Natural killer cell (primary cell): ENCODE measurements at places on chromosomes 5 and 9.

DNA sequence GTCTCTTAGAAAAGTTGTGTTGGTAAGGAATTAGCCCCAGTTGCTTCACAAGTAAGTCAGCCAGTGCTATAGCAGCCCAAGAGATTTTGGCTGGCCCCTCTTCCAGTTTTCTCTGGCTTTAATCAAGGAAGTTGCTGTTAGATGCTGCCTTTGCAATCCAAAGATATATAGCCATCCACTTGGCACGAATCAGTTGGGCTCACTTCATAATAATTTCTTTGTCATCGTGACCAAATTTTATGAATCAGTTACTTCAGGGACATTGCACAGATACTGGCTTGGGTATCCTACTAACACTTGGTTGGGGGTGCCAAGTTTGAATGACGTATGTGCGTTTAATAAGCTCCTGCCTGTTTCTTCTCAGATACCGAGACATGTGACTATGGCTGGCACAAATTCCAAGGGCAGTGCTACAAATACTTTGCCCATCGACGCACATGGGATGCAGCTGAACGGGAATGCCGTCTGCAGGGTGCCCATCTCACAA, 81.5 kb downstream of the VCAN start:
- DNase-seq, result no peak

- DNase-seq, result no peak
These were observed 215.8 kb downstream of the HSPA4 start for GRCh38 chr5:133267601-133268000.

GRCh38 chr5:139640421-139641115, 7.6 kb upstream of the CXXC5 start:
- no peak for DNase-seq

GRCh38 chr5:95406426-95407090, 15.4 kb downstream of the FAM81B start:
- DNase-seq, result no peak

DNA sequence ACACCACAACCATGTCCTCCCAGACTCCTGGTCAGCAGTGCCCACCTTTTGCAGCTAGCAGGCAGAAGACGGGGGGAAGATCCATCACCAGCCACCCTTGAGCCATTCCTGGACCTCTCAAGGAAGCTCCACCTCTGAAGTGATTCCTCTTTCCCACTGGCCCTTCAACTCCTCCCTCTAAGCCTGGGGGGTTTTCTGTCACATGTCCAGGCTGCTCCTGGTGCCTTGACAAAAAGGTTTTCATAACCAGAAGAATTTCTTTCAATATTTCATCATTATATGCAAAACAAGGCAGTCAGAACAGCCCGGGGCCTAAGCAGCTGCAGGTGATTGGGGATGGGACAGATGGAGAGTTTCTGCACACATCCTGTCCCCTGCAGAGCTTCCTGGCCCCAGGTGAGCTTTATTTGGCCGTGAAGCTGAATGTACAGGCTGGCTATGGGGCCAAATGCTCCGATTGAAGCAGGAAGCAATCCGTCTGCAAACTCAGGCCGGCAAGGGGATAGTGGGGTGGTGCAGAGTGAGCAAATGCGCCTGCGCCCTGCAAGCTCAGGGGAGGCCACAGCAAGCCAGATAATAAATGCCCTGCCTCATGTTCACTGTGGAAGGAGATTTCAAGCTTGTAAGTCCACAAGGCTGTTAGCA, 173.5 kb downstream of the C5orf15 start:
- DNase-seq, result no peak

DNA sequence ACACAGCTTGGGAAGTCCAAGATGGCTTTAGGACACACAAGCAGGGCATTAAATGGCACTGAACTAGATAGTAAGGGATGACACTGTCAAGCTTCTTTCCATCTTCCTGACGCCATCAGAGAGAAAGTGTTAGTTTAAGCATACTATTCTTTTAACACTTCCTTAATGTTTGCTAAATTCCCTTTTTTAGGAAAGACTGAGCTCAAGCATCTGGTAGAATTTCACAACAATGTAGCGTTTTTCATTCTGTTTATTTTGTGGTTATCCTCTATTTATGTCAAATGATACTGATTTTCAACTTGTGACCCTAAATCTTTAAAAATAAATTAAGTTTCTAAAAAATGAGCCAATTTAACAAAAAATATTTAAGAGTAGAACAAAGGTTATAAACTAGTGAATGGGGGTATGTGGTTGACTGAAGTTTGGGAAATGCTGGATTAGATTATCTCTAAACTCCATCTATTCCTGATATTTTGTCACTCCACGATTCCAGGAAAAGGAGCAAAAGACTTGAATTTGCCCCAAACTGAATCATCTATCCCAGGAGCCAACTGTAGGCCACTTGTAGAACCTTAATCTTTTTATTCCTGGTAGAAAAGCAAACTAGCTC, 147.4 kb upstream of the KLF9 start:
- no peak for DNase-seq

- no peak for DNase-seq
These were observed 591.0 kb upstream of the DMAC1 start for GRCh38 chr9:8390571-8390970.

GRCh38 chr9:15286161-15286821, 20.7 kb downstream of the TTC39B start:
- DNase-seq, result no peak

DNA sequence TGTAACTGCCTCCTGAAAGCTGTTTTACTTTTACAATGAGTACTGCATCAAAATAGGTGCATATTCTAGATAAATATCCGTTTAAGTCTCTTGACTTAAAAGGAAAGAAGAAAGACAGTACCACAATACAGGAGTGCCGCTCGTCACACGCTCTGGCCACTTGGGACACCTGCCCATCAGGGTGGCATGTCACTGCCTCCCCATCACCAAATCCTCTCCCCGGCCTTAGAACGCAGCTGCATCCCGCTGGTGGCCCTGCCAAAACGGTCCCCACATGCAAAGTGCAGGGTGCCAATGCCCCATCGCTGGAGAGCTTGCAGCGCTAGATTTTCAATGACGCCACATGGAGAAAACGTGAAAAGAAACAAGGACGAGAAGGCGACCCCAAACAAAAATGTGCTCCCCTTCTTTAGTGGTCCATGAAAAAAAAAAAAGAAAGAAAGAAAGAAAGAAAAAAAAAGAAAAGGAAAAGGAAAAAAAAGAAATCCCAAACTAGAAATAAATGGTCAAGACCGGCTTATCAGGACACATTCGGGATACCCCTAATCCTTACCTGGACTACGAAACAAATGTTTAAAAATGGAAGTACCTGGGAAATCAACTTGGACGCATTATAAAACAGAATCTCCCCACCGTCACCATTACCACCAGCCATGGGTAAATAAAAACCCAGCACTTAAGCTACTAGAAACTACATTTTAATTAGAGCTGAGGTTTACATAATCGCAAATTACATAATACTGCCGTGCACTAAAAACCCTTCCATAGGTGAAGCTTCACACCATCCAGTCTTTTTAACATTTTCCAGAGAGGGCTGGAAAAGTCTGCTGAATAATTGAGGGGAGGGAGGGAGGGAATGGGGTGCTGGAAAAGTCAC, 1.0 kb downstream of the ANKH start:
- no peak for DNase-seq

GRCh38 chr5:119411361-119412278, 40.7 kb upstream of the HSD17B4 start:
- peak; percentile 21 for DNase-seq

DNA sequence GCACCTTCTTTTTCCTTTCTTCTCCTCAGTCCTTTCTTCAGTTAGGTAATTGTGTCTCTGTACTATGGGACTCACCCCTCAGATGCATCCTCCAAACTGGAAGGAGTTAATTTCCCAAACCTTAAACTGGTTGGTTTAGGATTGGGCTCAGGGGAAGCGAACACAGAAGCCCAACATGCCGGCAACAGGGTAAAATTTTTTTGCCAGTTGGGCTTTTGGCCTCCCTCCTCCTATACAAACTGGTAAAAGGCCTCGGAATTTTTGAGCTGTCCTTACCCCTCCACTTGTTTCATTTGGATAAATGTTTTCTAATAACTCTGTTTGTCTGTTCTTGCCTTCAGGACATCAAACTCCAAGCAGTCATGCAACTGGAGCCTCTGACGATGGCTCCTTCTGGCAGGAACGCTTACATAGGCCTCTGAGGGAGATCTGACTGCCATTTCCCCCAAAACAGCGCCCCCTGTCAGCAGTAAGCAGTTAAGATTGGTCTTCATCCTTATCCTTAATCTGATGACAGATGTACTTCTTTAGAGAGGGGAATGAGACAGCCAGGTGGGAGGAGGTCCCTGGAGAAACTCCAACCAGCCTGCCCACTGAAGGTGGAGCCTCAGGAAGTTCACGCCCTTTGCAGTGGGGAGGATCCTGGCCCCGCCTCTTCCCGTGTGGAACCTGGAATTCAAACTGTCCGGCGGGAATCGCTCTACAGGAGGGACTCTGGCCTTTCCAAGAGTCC, 57.8 kb upstream of the SPINK5 start:
- no peak for DNase-seq

DNA sequence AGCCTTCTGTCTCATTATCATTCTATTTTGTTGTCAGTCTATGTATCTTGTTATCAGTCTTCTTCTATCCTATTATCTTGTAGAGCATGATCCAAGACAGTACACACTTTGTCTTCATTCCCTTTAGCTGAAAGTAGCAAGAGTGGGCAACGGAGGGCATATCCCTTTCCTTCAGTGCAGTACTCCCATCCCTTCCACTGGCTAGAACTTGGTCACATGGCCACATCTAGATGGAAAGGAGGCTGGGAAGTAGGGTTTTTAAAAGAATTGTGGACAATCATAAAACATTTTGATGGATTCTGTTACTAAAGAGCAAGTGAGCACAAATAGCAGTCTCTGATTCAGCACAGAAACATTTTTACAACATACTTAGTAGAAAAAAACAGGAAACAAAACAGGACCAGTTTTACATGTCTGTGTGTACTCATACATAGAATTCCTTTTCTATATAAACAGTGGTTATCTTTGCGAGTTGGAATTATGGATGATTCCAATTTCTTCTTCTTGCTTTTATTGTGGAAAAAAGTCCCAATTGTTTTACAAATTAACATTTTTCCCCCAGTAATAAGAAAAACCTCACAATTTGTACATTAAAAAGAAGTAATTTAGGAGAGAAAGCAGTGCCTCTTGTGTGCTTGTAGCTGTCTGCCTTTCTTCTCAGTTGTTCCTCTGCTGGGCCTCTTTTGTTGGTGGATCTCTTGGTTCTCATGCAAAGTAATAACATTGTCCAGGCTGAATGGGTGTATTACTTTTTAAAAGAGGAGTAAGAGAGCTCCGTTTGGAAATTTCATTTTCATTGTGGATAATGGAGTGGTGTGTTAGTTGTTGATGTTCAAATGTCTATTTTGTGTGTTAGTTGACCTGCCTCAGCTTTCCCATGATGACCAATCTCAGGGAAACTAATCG, 410.9 kb upstream of the TRPC7 start:
- DNase-seq, result no peak

DNA sequence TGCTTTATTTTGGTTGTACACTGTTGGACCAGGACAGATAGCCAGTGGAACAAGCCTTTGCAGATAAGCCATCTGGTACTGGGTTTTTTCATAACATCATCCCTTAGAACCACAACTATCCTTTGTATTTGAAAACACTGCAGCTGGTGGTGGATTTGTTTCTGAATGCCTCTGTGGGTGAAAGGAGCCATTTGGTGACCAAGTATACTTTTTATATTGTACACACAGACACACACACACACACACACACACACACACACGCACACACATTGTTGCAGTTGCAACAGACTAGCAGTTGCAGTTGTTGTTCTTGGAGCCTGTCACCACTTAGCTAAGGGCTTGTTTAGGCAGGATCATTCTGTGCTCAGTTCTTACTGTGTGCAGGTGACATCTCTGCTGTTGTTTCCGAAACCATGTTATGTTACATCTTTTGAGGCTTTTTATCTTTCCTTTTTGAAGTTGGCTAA, 22.9 kb upstream of the CAVIN4 start:
- DNase-seq, result no peak

GRCh38 chr5:62812621-62813255, 234.1 kb downstream of the LRRC70 start:
- no peak for DNase-seq

DNA sequence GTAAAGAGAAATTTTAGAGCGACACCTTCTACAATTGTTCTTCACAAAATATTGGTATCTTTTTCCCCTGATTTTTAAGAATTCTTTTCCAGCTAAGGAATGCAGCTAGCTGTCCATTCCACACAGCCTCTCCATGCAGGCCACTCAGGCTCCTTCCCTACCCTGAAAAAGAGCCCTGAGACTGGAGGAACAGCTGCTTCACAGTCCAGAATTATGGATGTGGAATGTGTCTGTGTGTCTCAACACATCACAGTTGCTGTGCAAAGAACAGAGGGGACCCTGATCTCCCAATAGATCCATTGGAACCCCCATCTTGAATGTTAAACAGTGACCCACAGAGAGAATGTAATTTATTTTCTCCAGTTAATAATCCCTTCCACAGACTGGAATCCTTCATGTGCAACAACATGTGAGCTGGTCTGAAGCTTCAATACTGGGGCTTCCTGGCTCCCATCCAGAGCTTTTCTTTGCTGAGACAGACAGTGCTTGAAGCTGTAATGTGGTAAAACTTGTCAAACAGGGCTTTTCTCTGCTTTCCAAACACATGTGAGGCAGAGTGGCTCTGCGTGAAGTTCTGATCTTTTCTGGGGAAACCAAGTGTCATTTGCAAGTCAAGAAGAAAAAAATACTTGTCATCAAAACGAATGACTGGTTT, 53.3 kb upstream of the SMC5 start:
- no peak for DNase-seq

DNA sequence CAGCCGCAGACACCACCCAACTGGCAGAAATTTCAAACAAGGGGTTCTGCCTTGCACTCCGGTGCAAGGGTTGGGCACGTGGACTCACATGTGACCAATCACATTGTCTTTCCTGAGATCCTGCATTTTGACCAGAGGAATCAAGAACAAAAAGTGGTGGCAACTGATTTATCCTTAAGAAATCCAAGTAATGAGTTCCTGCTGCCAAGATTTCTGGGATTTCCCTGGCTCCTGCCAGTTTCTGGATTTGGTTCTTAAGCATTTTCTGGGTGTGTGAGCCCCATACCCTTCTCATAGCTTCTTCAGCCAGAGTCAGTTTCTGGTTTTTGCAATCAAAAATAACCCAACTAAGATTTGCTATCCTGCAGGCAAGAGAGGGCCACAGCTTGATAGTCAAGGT, 17.4 kb upstream of the KCNIP1 start:
- no peak for DNase-seq

DNA sequence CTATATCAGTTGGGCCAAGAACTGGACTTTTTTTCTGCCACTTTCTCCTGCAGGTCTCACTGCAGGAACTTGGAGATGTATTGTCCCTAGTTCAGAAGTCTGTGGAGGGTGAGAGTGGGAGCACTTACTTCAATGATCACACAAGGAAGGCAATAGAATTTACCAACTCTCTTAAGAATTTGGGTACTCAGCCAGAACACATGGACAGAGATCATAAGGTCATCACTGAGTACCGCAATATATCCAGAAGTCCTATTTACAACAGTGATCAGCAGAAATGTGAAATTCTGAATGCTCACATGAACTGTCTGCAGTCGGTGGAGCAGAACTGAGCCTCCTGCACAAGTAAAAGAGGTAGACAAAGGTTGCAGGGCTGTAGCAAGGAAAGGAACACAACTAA, 101.0 kb downstream of the FAM114A2 start:
- no peak for DNase-seq

GRCh38 chr9:12930906-12931305, 156.1 kb downstream of the LURAP1L start:
- no peak for DNase-seq
